ENCODE measurements at places on chromosomes 7 and 10. TPM values are rescaled to one million over a fixed set of nuclear protein-coding genes. Genes with fewer than 3 reads are reported as not detected.

NAT16 gene
- not detected for total RNA-seq

OGDHL gene
- 0.14 TPM for total RNA-seq

SLC18A3 gene
- not detected for total RNA-seq

CYP3A4 gene
- total RNA-seq = not detected

STEAP4 gene
- not detected for total RNA-seq

Data from smooth muscle cell of the umbilical artery (primary cell).